ENCODE measurements at places on chromosomes 7 and 10.
A peak's percentile ranks its signal among the peaks of the same experiment; 100 is the strongest.

GRCh38 chr7:27046854-27047549 lies 48.8 kb downstream of the HOXA1 start:
- no peak for DNase-seq

GRCh38 chr10:95237376-95238170 lies 43.5 kb downstream of the ACSM6 start:
- DNase-seq: no peak

GRCh38 chr10:14349081-14349480 lies 18.4 kb upstream of the FRMD4A start:
- no peak for DNase-seq

DNA sequence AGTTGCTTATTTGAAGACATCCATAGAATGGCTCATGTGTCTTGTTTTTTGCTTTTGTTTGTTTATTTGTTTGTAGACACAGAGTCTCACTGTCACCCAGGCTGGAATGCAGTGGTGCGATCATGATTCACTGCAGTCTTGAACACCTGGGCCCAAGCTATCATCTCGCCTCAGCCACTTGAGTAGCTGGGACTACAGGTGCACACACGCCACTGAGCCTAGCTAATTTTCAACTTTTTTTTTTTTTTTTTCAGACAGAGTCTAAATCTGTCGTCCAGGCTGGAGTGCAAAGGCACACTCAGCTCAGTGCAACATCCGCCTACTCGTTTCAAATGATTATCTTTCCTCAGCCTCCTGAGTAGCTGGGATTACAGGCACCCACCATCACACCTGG lies 83.3 kb upstream of the KLF6 start:
- DNase-seq: no peak

GRCh38 chr7:12785473-12785872 lies 98.0 kb downstream of the ARL4A start:
- DNase-seq: no peak

DNA sequence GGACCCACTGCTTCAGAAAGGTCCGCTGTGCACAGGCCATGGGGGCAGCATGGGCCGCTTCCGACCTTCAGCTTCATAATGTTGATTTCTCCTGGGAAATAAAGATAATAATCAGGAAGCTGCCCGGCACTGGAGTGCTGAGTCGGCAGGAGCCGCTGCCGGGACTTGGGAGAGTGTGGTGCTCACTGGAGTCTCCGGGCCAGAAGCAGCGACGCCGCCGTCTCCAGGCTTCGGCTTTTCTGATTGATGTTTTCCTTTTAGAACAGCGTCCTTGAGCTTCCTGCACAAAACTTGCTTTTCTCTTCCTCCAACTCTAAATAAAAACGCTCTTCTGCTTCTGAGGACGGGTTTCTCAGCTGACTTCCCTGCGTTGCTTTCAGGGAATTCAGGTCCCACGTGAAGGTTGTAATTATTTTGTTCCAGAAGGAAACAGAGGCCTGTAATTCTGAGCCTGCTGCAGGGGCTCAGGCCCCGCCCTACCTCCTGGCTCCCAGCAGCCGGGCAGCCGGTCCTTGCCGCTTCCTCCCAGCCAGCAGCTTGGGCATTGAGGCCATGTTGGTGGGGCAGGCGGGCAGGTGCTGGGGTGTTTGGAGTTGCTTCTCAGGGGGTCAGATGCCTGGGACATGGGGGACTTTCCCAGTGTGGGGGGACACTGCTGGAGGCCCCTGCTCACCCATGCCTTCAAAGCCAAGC lies 14.7 kb downstream of the PWWP2B start:
- no peak for DNase-seq

DNA sequence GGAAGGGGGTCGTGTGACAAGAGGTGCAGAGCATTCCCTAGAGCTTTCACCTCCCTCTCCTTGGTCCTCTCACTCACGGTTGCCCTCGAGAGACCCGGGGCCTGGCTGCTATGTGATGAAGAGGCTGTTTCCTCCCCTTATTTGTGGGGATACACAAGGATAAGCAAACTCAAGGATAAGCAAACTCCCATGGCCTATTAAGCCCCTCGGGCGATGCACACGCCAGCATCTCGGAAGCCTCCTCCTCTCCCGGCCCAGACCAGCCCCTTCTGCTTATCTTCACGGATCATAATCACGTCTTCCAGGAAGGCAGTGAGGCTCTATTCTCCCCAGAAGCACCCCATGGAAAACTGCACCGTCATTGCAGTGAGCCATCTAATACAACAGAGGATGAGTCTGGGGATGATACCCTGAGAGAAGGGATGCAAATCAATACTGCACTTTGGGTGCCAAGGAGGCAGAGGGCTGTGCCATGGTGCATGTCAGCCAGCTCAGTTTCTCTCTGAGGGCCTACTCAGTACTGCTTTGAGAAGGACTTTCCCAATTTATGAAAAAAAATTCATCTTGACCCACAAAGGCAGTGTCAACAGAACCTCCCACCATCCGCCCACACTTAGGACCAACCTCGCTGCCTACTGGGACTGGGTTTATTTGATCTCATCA lies 22.2 kb downstream of the TMEM273 start:
- DNase-seq: no peak

GRCh38 chr7:148803094-148803493 lies 81.0 kb downstream of the EZH2 start:
- no peak for DNase-seq

DNA sequence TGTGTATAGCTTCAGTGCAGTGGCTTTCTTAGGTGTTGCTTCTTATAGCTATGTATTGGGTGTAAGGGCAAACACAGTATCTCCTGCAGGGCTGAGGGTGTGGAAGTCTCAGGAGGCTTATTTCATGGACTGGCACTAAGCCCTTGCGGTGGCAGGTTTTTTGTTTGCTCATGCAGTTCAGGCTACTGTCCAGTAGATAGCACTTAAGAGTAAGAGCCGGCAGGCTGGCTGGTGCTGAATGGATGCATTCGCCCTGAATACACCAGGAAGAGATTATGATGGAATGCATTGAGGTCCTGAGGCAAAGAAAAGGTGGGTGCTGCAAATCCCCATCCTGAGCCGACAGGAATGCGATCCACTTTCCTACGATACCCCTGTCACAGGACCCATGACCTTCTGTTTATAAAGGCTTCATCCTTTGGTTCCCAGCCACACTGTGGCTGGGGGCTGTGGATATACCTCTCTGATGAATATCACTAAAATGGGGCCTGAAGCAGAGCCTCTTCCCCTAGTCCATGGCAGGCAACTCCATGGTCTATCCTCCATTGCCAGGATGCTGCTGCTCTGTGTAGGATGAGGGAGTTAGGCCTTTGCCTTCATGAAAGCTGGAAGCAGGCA lies 44.9 kb downstream of the ANXA8 start:
- DNase-seq: peak; percentile 51

GRCh38 chr7:95316588-95316987 lies 7.7 kb downstream of the PON1 start:
- DNase-seq: no peak

Measured in RWPE2 (cell line).